ENCODE measurements at places on chromosomes 3 and 15. TPM values are rescaled to one million over a fixed set of nuclear protein-coding genes. Genes with fewer than 3 reads are reported as not detected.

Gene SH3GL3
- total RNA-seq, result 0.20 TPM

Gene TEX55
- total RNA-seq, result not detected

Gene GREM1
- 0.10 TPM for total RNA-seq

Gene PLOD2
- total RNA-seq, result 22.9 TPM

Gene GOLIM4
- 33.4 TPM for total RNA-seq

Gene CRYGS
- 1.1 TPM for total RNA-seq

Gene ANAPC13
- 54.6 TPM for total RNA-seq

Gene VIPR1
- total RNA-seq, result 3.2 TPM

Gene LOXL1
- total RNA-seq, result 8.1 TPM

Gene CCDC39
- total RNA-seq, result not detected

Gene NR2E3
- 0.65 TPM for total RNA-seq

Gene OSBPL10
- 57.2 TPM for total RNA-seq

Gene ROBO2
- total RNA-seq, result 0.75 TPM

Gene SCN5A
- total RNA-seq, result 0.21 TPM

Gene MAN2A2
- total RNA-seq, result 11.0 TPM

Gene TAGLN3
- total RNA-seq, result 14.9 TPM

Gene MUSTN1
- 0.65 TPM for total RNA-seq

Gene GP9
- not detected for total RNA-seq

Gene SNTN
- total RNA-seq, result not detected

Gene TIMP4
- 0.14 TPM for total RNA-seq

Gene PIGBOS1
- total RNA-seq, result 8.7 TPM

Gene ADAMTSL3
- not detected for total RNA-seq

Gene ASB14
- total RNA-seq, result not detected

Gene ZNF860
- 7.9 TPM for total RNA-seq

Gene SLC24A1
- total RNA-seq, result 7.5 TPM

Gene SOX14
- not detected for total RNA-seq

Gene CSPG4
- total RNA-seq, result 6.0 TPM

Gene MAP1A
- total RNA-seq, result 0.24 TPM

Gene CLDN1
- 5.4 TPM for total RNA-seq

Gene STT3B
- 120 TPM for total RNA-seq

Gene CCRL2
- not detected for total RNA-seq

Gene DYNC1LI1
- 34.3 TPM for total RNA-seq

Gene KBTBD12
- not detected for total RNA-seq

Gene USP4
- total RNA-seq, result 32.0 TPM

Gene XIRP1
- total RNA-seq, result not detected

Gene CP
- not detected for total RNA-seq

Gene EIF2A
- total RNA-seq, result 91.1 TPM

Gene TPRG1
- 0.42 TPM for total RNA-seq

Gene MUC4
- total RNA-seq, result not detected

Gene MORF4L1
- 197 TPM for total RNA-seq

Gene GRK7
- not detected for total RNA-seq

Gene AGTR1
- not detected for total RNA-seq

Gene LYZL4
- not detected for total RNA-seq

Gene ISY1
- total RNA-seq, result 31.4 TPM

Gene HYAL1
- 3.2 TPM for total RNA-seq

Gene IL20RB
- total RNA-seq, result 118 TPM

Gene LMAN1L
- total RNA-seq, result not detected

Gene OR5K2
- total RNA-seq, result not detected

Gene ATG7
- total RNA-seq, result 39.2 TPM

Gene AQR
- total RNA-seq, result 30.0 TPM

Gene CD86
- 0.49 TPM for total RNA-seq

Gene PLCB2
- 1.5 TPM for total RNA-seq

Gene TOPBP1
- 42.5 TPM for total RNA-seq

Gene ACKR4
- 0.31 TPM for total RNA-seq

Gene CYP8B1
- not detected for total RNA-seq

Gene TTLL13
- not detected for total RNA-seq

Gene AADACL2
- not detected for total RNA-seq

Measured in foreskin keratinocyte (primary cell).